ENCODE measurements at places on chromosomes 5 and 9.

GRCh38 chr5:180201051-180201987 lies 7.7 kb downstream of the RASGEF1C start:
- peak; percentile 85 for DNase-seq

DNA sequence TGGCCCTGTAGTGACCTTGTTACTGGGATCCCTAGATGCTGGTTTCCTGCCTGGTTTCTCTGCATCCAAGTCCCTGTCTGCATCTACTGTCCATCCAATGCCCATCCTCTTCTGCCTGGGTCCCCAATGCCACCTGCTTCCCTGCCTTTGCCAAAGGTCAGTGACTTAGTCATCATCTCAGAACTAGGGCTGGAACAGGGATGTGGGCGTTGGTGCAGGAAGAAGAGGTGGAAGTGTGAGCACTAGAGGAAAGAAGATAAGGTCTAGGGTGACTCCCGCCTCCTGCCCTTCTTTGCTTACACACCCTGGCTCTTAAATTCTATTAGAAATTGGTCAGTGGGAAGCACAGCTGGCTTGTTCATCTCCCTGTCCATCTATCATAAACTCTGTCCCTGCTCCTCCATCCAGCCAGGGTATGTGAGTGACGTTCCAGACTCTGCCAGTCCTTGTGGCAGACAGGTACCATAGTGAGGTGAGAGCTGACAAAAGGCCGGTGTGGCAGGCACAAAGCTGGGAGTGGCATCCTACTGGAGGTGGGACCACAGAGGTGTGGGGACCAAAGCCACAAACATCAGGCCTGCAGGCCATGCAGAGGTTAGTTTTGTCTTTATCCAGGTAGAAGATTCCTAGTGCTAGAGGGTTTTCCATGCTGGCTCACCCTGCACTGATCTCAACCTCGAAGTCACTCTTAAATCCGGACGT lies 9.2 kb downstream of the PTPN3 start:
- no peak for DNase-seq

- DNase-seq = no peak
These were observed 61.7 kb downstream of the SPEF2 start for GRCh38 chr5:35679357-35679756.

- DNase-seq = no peak
These were observed 42.3 kb downstream of the NAIF1 start for GRCh38 chr9:128024761-128025308.

DNA sequence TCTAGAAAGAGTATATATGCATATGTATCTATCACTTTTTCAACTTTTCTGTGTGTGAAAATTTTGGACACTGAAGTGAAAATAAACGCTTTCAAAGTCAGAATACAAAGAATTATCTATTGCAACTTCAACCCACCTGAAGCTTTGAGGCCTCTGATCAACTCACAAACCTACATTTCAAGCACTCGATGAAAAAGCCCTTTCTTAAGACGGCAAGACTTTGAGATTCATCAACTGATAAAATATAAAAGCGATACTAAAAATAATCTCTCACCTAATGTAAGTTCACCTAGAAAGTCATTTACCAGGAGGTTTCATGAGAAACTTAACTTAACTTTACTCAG lies 1.2 kb downstream of the GOLPH3 start:
- DNase-seq = no peak

DNA sequence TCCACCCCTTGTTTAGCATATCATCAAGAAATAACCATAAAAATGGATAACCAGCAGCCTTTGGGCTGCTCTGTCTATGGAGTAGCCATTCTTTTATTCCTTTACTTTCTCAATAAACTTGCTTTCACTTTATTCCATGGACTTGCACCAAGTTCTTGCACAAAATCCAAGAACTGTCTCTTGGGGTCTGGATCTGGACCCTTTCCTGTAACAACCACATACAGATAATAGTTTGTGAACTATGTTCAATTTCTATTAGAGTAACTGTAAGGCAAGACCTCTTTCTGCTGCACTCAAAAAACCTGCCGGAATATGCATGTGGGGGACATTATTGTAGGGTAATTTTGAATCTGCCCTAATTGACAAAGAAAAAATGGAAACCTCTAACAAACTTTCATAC lies 66.9 kb upstream of the TMEM215 start:
- no peak for DNase-seq

DNA sequence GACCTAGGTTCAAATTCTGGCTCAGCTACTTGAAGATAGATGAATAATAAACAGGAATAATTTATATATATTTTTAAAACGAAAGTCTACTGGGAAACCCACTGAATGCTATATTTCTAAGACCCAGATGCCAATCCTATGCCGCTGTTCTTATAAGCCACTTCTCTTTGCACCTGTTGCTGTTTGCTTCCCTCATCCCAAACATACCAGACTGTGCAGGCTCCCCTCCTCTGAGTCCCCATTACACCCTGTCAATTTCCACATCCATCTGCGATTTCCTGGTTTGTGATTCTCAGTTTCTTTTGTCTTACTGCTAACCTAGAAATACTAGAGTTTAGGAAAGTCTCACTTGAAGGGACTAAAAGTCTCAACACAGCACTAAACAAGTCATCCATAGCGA lies 92.8 kb upstream of the CAST start:
- no peak for DNase-seq

- DNase-seq = no peak
These were observed 163.8 kb downstream of the TSSK1B start for GRCh38 chr5:113271015-113271414.

- no peak for DNase-seq
These were observed 155.6 kb upstream of the PANK3 start for GRCh38 chr5:168734620-168735300.

DNA sequence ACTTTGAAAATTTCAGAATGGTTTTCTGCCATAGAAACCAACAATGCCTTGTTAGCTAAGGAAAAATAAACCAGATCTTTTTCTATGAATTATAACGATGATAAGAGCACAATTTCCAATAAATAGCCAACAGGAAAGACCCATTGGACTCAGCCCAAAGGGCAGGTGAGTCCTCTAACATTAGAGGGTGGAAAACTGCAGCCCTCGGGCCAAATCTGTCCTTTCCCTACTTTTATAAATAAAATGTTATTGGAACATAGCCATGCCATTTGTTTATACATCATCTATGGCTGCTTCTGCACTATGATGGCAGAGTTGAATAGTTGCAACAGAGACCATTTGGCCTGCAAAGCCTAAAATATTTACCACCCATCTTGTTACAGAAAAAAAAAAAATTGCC lies 296.1 kb downstream of the FBXL7 start:
- DNase-seq = no peak

- DNase-seq = no peak
These were observed 42.9 kb upstream of the MTMR12 start for GRCh38 chr5:32355686-32356085.

GRCh38 chr9:134236001-134236421 lies 71.6 kb upstream of the RNU6ATAC start:
- DNase-seq = no peak

DNA sequence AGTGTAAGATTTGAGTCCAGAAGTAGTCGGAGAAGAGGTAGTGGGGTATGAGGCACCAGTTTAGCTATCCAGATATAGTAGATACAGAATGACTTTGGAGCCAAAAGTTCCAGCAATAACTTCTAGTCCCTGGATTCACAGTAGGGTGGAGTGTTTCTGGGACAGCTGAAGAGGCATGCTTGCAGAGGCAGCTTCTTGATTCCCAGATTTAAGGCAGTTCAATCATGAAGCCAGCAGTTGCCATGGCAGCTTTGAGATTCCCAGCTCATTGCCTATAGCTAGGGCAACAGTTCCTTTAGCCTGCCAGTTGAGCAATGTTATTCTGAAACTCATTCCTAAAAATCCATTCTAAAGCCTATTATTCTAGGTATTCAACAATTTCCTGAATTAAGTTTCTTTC lies 79.2 kb downstream of the LIX1 start:
- no peak for DNase-seq

DNA sequence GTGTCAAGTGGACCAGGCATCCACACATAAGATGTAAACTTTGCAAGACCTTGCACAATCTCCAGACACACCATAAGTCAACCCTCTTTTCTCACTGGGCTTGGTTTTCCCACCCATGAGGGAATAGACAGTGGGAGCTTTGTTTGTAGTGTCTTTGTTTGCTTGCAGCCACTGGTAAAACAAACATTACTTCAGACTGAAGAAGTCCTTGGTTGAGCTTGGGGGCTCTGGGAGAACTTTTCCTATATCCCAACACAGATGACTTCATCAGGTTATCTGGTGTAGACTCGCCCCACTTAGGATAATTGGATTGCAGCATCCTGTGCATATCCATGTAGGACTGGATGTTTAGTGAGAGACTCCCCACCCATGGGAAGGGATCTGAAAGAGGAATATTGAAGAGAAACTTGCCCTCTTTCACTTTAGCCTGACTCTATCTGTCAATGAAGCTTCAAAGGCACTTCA lies 11.5 kb upstream of the ADGRV1 start:
- DNase-seq = no peak

DNA sequence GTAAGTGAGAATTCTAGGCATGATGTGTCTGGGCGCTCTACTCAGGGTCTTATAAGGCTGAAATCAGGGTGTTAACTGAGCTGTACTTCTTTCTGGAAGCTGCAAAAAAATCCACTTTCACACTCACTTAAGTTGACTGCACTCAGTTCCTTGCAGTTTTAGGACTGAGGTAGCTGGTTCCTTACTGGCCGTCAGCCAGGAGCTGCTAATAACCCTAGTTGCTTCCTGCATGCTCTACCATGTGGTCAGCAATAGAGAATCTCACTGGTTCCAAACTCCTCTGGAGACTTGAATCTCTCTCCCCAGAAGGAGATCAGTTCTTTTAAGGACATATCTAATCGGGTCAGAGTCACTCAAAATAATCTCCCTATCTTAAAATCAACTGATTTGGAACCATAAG lies 911.2 kb downstream of the EFNA5 start:
- no peak for DNase-seq

DNA sequence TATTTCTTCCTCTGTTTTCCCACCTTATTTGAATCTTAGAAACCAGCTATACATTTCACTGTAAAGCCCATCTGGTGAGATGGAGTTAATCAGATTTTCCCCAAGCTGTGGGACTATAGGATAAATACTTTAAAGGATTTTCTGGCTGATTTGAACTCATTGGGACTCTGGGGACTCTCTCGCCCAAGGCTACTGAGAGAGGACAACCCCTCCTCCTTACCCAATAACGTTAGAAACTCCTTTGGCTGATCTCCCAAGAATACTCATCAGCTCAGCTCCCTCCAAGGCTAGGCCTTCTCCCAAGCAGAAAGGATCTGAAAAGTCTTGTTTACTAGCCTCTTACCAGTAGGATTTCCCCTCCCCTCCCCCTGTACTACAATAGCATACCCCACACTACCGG lies 1.5 kb upstream of the GLRA1 start:
- DNase-seq = no peak

GRCh38 chr9:642014-642413 lies 199.5 kb upstream of the DMRT1 start:
- no peak for DNase-seq
